ENCODE measurements at places on chromosomes 4 and X.

- no peak for DNase-seq
These were observed 58.0 kb upstream of the CCSER1 start for GRCh38 chr4:90069151-90069550.

GRCh38 chr4:87278335-87278794 is 44.3 kb downstream of the HSD17B13 start:
- peak; percentile 44 for DNase-seq

- no peak for DNase-seq
These were observed 293.4 kb upstream of the IGFBP7 start for GRCh38 chr4:57403591-57403990.

DNA sequence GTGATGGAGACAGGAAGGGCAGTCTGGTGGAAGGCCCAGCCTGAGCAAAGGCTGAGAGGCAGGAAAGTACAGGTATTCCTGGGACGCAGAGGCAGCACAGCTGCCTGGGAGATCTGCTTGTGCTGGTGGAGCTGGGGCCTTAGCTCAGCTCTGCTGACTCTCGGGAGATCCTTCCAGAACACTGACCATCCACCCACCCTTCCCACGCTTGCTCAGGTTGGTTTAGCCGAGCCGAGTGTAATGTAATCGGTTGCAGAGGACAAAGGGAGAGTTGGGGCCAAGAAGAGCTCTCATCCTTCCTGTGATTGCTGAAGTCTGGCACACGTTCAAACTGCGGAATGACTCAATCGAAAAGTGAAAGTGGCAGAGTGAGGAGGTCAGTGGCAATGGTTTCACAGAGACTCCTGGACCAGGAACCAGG is 43.1 kb upstream of the GPR78 start:
- no peak for DNase-seq
